ENCODE measurements at places on chromosomes 16 and 17. TPM values are rescaled to one million over a fixed set of nuclear protein-coding genes. Genes with fewer than 3 reads are reported as not detected.

The TVP23A gene
- total RNA-seq, result 0.20 TPM

The TBX2 gene
- 6.0 TPM for total RNA-seq

The ZNF500 gene
- 9.4 TPM for total RNA-seq

The CARD14 gene
- total RNA-seq, result 0.32 TPM

The UNC45B gene
- not detected for total RNA-seq

The OR4D1 gene
- not detected for total RNA-seq

The SLC5A11 gene
- total RNA-seq, result 0.40 TPM

The CSH1 gene
- not detected for total RNA-seq

The ANKFN1 gene
- not detected for total RNA-seq

The SEZ6L2 gene
- 20.3 TPM for total RNA-seq

The MT4 gene
- total RNA-seq, result not detected

The KRTAP9-8 gene
- total RNA-seq, result not detected

The DYNLRB2 gene
- total RNA-seq, result not detected

The PRSS21 gene
- total RNA-seq, result 0.27 TPM

The ITGAD gene
- not detected for total RNA-seq

The KRT222 gene
- 0.57 TPM for total RNA-seq

The TBC1D3 gene
- total RNA-seq, result not detected

The PPL gene
- total RNA-seq, result 4.9 TPM

The SECTM1 gene
- total RNA-seq, result 2.1 TPM

The ATP2A1 gene
- total RNA-seq, result 5.2 TPM

The ABCA10 gene
- total RNA-seq, result 0.10 TPM

The ST6GALNAC1 gene
- total RNA-seq, result 0.28 TPM

The SCIMP gene
- not detected for total RNA-seq

The NATD1 gene
- 3.7 TPM for total RNA-seq

The CCL16 gene
- not detected for total RNA-seq

The MYOCD gene
- total RNA-seq, result 0.66 TPM

The TEX14 gene
- total RNA-seq, result 0.33 TPM

The BCL6B gene
- not detected for total RNA-seq

The CLEC3A gene
- total RNA-seq, result not detected

The PDPR gene
- 14.4 TPM for total RNA-seq

The ABAT gene
- 0.26 TPM for total RNA-seq

The RPL27 gene
- 2,911 TPM for total RNA-seq

The DNASE1 gene
- total RNA-seq, result 2.2 TPM

The NAGPA gene
- 14.3 TPM for total RNA-seq

The PPP1R27 gene
- total RNA-seq, result 0.35 TPM

The RHBDL3 gene
- total RNA-seq, result 4.5 TPM

The AGRP gene
- total RNA-seq, result not detected

The CHST4 gene
- 0.13 TPM for total RNA-seq

The MCRIP2 gene
- 37.9 TPM for total RNA-seq

The KATNIP gene
- total RNA-seq, result 13.1 TPM

The TOP2A gene
- 217 TPM for total RNA-seq

The CAVIN1 gene
- 390 TPM for total RNA-seq

All from A549 treated with AZD2906 at 1 μM for 4 hours (cell line).